ENCODE measurements at places on chromosomes 6 and 20.

GRCh38 chr6:313087-313486, 20.8 kb downstream of the DUSP22 start:
- no peak for DNase-seq

GRCh38 chr6:23797041-23797440, 329.0 kb upstream of the NRSN1 start:
- no peak for DNase-seq

- no peak for DNase-seq
Observed at GRCh38 chr6:106885679-106886078, 88.8 kb downstream of the CD24 start.

GRCh38 chr6:131004936-131005335, 58.1 kb downstream of the EPB41L2 start:
- no peak for DNase-seq

DNA sequence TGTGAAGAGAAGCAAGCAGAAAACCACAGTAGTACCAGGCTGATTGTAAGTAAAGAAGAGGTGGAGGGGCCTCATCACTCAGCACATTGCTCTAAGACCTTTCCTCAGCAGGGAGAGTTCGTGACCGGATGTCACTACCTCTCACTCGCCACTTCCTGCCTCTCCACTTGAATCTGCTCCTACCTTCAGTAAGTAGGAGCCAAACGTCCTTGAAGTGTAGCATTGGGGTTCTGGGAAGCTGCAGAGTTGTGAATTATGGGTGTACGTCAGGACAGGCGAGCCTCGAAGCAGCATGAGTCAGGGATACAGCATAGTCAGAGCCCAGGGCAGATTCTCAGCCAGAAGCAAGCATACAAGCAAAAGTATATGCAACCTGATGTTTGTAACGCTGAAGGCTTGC, 224.9 kb downstream of the PHACTR1 start:
- DNase-seq = no peak

- DNase-seq = no peak
Observed at GRCh38 chr6:95543798-95544197, 33.5 kb upstream of the MANEA start.

DNA sequence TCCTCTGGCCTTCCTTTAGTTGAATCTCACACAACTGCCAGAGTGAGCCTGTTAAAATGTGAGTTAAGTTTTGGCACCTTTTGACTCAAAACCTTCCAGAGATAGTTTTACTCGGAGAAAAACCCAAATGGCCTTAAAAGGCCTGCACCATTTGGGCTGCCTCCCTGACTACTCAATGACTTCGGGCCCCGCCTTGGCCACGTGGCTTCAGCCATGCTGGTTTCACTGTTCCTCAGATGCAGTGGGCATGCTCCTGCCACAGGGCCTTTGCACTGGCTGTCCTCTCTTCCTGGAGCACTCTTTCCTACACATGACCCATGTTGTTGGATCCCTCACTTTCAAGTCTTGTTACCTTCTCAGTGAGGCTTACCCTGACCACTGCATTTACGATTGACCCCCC, 18.3 kb downstream of the VEGFA start:
- no peak for DNase-seq

GRCh38 chr6:2639896-2640295, 110.8 kb downstream of the MYLK4 start:
- DNase-seq = no peak

DNA sequence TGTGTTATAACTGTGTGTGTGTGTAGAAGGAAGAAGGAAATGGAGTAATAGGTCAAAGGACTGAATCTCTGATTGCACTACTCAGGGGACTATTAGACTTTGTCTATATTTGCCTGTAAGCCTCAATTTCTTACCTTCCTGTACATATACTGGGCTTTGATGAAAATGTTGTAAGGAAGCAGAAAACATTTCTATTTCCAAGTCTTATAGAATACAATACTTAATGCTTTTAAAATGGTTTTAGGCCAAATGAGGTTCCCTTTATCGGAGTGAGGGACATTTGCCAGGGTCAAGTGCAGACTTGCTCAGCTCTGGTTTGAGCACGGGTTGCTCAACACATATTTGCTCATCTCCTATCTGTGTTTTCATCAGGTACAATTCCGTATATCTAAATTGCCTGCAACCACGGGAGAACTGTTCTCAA, 28.3 kb downstream of the MEP1A start:
- no peak for DNase-seq

- DNase-seq = no peak
Observed at GRCh38 chr6:96626759-96627364, 63.9 kb downstream of the FHL5 start.

DNA sequence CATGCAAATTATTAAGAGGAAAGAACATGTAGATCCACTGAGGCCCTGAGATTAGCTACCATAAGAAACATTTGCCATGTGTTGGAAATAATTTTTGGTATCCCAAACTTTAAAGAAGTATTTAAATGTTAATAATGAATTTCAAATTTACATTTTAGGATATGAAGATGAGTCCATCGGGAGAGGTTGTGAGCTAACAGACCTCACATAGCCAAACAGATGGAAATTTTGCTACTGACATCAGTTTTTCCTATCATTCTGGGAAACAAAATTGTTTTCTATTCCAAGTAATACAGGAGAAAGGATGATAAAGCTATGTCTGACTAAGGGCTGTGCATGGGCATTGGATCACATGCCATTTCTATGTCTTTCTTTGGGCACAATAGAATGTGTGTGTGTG, 809.6 kb downstream of the TENT5A start:
- no peak for DNase-seq
